ENCODE measurements at places on chromosomes 5 and 9. TPM values are rescaled to one million over a fixed set of nuclear protein-coding genes. Genes with fewer than 3 reads are reported as not detected.

IRX1 gene
- total RNA-seq, result not detected

SELENOP gene
- total RNA-seq, result 703 TPM

GFI1B gene
- total RNA-seq, result not detected

AQP3 gene
- total RNA-seq, result 21.2 TPM

SNCAIP gene
- 0.66 TPM for total RNA-seq

PDE6A gene
- not detected for total RNA-seq

TYRP1 gene
- not detected for total RNA-seq

PCDHB10 gene
- total RNA-seq, result 0.66 TPM

PCDHAC1 gene
- under 0.01 TPM for total RNA-seq

SPINK13 gene
- not detected for total RNA-seq

ROPN1L gene
- total RNA-seq, result 0.29 TPM
